ENCODE measurements at places on chromosomes 16 and 17.

- no peak for DNase-seq
Observed at GRCh38 chr16:49599281-49599680, 225.7 kb downstream of the C16orf78 start.

DNA sequence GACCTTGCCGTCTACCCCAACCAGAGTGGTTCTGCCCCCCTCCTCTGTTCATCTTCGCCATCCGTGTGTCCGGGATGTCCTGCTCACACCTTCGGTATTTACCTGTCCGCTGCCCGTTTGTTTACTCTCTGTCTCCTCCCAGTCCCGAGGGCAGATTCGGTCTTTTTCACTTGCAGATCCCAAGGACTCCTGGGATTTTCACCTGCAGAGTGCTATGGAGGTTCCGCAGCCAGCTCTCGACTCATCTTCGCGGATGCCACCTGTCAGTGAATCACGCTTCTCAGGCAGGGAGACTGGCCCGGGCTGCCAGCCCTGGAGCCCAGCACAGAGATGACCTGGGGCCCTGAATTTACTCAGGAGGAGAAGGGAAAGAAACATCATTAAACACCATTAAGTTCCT, 8.1 kb downstream of the CRISPLD2 start:
- no peak for DNase-seq

- peak; percentile 57 for DNase-seq
Observed at GRCh38 chr16:28845293-28845692, 855 bp downstream of the TUFM start.

DNA sequence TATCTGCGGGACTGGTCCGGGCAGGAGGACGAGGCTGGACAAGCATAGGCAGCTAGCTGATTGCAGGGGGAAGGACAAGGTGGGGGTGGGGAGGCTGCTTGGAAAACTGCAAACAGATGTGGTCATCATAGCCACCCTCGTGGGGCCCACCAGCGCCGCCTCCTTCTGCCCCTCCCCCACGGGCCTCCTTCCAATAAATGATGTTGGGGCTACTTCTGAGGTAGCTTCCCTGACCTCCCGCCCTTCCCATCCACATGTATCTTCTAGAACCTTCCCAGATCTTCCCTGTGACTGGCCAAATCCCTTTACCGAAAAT, 12.3 kb upstream of the CDC42EP4 start:
- no peak for DNase-seq

Measured in activated CD4-positive, alpha-beta T cell treated with anti-CD3 and anti-CD28 coated beads, Interleukin-2, Interleukin-6, amounts not matched to agents 100 ng/mL and 50 ng/mL, durations not matched to agents 16 hours and 8 hours (primary cell).